ENCODE measurements at places on chromosomes 12 and 14.

GRCh38 chr12:21656905-21657325 is 727 bp downstream of the LDHB start:
- peak; percentile 64 for DNase-seq

DNA sequence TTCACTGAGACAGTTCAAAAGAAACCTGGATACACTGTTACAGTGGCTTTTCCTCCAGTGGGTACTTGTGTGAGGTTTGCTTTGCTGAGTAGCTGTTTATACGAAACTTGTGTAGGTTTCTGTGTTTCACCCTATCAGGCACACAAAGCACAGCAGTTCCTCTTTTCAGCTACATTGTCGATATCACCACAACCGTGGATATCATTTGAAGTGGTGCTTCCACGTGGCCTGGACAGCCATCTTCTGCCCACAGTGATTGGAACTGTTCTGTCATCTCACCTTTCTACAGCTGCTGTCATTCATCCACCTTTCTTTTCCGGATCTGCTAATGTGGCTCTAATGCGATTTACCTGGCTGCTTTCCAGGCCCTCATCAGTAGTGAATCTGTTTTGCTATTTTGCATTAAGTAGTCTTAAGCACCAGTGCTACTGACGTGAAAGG is 368.8 kb downstream of the SYT1 start:
- no peak for DNase-seq

DNA sequence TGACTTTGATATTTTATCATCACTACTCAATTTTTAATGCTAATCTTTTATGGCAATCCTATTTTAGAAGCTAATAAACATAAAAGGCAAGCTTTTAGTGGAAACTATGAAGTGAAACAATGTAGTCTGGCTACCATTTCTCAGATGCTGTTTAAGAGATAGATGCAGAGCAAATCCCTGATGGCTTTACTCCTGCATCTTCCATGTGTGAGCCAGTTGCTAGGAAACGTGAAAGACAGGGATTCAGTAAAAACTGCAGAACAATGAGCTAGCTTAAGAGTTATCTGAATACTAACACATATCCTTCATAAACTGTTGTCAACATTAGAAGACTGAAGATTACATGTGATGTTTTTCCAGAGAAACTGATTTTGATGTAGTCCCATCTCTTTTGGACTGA is 112.6 kb downstream of the SLC2A13 start:
- no peak for DNase-seq

DNA sequence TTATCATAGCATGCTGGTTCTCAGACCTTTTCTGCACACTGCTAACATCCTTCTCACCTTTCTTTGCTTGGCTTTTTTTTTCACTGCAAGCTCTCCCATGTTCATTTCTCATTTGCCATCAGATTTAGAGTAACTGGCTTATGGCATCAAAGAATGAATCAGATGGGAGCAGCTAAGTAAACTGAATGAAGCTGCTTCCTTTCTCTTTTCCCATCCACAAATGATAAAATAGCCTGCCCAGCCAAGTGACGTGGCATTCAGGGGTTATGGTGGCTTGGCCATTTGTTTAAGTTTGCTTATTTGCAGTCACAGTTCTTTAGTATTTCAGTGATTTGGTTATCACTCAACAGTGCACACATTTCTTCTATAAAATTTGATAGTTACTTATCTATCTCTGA is 708.6 kb downstream of the DIO2 start:
- no peak for DNase-seq

GRCh38 chr14:91153360-91153759 is 39.5 kb downstream of the DGLUCY start:
- no peak for DNase-seq

DNA sequence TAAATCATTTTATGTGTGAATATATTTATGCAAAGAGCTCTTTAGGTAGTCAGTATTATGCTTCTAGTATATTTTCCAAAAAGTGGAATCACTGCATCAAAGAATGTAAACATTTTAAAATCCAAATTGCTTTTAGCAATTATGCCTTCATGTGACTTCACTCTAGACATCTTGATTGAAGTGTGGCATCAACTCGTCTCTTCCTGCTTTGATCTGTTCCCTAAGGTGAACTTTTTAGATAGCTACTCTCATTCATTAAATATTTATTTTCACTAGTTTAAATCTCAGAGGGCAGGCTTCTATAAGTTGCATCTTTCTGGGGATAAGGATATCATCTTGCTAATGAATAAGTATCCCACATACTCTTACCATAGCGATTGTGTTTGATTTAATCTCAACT is 39.2 kb downstream of the DHRS2 start:
- no peak for DNase-seq

DNA sequence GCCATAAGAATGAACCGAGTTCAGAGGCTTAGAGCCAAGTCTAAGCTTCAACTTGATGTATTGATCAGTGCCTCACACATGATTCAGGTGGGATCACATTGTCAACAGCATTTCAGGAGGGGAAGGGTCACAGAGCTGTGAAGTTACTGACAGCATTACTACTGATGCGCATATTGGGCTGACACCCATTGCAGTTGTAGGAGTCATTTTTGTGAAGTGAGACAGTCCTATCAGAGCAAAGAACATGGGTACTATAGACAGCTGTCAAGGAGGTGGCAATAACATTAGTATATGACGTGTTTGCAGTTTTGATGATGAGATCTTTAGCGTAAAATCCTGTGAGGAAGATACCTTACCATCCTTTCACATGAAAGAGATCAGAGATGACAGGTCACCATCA is 206.0 kb upstream of the RBM19 start:
- DNase-seq: no peak

- DNase-seq: no peak
Observed at GRCh38 chr12:108879615-108880254, at the start of gene DAO. DAO (plus strand) TSS chr12:108880092; CDS start chr12:108885007, 4,915 bp downstream.
